ENCODE measurements at places on chromosomes 7 and 10. TPM values are rescaled to one million over a fixed set of nuclear protein-coding genes. Genes with fewer than 3 reads are reported as not detected.
A peak's percentile ranks its signal among the peaks of the same experiment; 100 is the strongest.

DNA sequence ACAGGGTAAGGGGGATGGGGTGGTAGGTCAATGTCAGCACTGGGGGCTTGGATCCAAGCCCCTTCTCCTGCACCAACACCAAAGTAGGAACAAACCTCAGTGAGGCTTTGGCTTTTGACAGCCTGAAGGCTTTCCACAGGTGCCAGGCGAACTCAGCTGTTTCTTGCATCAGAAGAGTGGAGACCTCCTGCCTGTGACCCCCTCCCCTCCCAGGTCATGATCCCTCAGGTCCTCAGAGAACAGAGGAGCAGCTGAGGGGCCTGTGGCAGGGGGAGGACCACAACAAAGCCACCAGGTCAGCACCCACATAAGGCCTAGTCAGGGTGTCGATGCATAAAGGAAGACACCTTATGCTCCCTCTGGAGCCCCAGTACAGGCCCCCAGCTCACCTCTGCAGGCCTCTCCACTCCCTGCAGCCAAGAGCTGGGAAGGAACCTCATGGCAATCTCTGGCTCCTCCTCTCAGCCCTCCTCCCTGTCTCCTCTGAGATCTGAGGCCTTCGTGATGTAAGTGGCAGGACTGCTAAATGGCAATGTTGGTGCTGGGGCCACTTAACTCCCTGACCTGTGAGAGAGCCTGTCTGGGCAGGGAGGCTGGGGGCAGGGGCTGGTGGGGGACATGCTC is 19.1 kb upstream of the PRRT4 start:
- no peak for DNase-seq

GRCh38 chr7:74029991-74030415 is 2.0 kb downstream of the ELN start:
- DNase-seq: no peak

DNA sequence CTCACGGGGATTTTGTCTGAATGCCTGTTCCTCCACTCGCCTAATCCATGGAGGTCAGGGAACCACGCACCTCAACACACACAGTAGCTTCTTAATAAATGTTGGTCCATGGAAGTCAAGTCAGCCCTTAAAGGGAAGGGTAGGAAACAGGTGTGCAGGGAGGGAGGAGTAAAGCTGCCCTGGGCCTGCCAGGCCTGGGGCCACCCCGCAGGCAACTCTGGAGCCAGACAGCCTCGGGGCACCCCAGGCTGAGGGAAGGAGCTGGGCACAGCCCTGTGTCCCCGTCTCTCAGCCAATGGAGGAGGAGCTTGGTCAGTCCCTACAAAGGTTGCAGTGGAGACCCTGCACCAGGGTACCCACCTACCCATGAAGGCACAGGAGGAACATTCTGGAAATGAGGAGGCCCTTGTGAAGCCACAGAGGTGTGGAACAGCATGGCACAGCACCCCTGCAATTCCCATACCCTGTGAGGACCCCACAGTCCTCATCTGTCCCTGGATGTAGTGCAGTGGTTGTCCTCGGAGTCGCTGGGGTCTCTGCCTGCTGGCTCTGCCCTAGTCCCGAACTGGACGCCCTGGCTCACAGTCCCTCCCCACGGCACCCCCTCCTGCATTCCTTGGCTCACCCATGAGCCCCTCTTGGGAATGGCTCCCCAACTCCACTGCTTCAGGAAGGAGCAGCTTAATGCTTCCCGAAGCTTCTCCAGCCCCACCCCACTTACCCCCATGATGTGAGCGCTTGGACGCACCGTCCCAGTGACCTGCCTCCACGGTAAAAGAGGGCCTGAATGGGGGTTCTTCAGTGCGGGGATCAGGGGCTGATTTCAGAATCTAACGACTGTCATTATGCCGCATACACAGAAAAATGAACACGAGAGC is 79.2 kb upstream of the INSIG1 start:
- DNase-seq: no peak

Gene PIK3CG
- not detected for total RNA-seq

- DNase-seq: peak; percentile 79
Observed at GRCh38 chr7:27745064-27745583, 5.2 kb downstream of the TAX1BP1 start.

Gene TFEC
- 0.15 TPM for total RNA-seq

- no peak for DNase-seq
Observed at GRCh38 chr7:27516421-27516820, 146.3 kb downstream of the HIBADH start.

DNA sequence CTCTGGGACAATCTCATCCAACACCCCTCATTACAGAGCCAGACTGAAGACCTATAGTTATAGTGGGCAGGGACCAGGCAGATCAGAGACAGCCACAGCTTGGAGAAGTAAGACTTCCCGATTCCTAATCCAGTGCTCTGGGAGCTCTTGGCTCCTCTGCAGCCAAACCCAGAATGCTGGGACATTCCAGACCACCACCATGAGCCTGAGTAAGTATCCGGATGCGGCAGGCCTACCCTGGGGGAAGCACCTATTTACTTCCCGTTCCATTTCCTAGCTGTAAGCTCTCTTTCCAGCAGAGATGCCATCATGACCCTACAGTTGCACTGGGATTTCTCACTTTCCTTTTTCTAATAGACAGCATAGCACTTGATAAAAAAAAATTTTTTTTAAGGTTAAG is 16.4 kb downstream of the HIP1 start:
- no peak for DNase-seq

DNA sequence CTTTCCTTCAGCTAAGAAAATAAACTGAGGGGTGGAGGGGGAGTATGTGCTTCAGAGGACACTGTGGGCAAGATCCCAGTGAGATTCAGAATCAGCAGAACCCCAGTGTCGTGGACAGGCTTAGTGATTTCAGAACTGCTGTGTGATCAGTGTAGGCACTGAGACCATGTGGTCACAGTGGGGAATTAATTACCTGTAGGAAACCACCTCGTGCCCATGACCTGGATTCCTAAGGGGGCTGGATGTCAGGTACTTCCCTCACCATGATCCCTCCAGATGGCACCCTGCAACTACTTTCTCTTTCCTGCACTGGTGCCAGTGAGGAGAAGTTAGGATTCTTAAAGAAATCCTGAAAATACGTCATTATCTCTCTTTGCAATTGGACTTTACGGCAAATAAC is 64.4 kb downstream of the HBP1 start:
- DNase-seq: no peak

GRCh38 chr7:102085218-102085772 is 201.4 kb upstream of the SH2B2 start:
- peak; percentile 18 for DNase-seq

DNA sequence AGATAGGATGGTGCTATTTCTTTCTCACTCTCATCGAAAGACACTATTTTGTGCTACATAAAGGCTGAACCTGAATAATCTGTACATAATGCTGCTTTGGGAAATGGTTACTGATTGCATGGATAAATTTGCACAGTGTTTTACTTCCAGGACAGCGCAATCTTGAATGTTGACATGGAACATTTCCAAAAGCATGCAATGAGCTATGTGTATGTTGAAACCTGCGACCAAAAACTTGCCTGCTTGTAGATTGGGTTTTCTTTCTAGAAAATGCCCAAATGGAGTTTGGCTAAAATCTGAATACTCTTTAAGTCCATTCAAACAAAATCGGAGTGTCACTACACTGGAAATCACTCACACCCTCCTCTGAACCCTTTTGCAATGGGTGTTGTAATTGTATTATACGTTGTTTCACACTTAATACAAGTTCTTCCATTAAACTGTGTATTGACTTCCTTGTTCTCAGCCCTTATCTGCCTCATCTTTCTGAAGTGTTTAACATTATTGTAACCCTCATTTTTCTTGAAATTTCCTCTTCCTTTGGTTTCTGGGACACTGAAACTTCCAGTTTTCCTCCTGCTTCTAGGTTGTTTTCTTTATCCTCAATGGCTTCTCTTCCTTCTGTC is 73.7 kb upstream of the CAPZA2 start:
- no peak for DNase-seq

Gene OPN1SW
- not detected for total RNA-seq

Measured in PC-3 (cell line).